ENCODE measurements at places on chromosomes 2 and 18.

- DNase-seq: no peak
These were observed 33.1 kb downstream of the RAMP1 start for GRCh38 chr2:237892478-237892877.

GRCh38 chr2:104584393-104584792 is 269.5 kb upstream of the POU3F3 start:
- no peak for DNase-seq

DNA sequence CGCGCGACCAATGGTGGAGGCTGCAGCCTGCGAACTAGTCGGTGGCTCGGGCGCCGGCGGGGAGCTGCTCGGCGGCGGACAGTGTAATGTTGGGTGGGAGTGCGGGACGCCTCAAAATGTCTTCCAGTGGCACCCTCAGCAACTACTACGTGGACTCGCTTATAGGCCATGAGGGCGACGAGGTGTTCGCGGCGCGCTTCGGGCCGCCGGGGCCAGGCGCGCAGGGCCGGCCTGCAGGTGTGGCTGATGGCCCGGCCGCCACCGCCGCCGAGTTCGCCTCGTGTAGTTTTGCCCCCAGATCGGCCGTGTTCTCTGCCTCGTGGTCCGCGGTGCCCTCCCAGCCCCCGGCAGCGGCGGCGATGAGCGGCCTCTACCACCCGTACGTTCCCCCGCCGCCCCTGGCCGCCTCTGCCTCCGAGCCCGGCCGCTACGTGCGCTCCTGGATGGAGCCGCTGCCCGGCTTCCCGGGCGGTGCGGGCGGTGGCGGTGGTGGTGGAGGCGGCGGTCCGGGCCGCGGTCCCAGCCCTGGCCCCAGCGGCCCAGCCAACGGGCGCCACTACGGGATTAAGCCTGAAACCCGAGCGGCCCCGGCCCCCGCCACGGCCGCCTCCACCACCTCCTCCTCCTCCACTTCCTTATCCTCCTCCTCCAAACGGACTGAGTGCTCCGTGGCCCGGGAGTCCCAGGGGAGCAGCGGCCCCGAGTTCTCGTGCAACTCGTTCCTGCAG is at the start of gene HOXD9:
HOXD9 (plus strand) TSS at position 37 of the 728 bp plus-strand sequence; CDS start at position 87, 50 bp downstream.
- DNase-seq: no peak

DNA sequence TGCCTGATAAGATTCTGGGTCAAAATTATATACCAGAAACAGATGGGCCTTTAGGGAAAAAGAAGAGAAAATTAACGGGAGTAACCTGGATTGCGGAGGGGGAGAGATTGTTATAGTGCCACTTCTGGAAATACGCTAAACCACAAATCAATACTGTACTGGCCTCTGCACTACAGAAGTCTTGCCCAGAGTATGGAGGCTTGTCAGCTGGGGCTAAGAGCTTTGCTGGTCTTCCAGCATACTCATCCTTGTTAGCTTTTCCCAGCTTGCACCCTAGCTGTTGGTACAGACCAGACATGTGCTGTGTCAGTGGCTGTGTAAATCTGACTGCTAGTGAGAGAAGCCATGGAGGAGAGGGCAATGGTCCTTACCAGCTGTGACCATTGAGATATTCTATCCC is 8.9 kb downstream of the AGBL5 start:
- no peak for DNase-seq

Measured in T-helper 9 cell (primary cell).